Stimulated activated CD8-positive, alpha-beta memory T cell treated with anti-CD3 and anti-CD28 coated beads, Interleukin-4, amount 100 ng/mL, for 4 hours (primary cell): ENCODE measurements at places on chromosomes 3 and 15.

DNA sequence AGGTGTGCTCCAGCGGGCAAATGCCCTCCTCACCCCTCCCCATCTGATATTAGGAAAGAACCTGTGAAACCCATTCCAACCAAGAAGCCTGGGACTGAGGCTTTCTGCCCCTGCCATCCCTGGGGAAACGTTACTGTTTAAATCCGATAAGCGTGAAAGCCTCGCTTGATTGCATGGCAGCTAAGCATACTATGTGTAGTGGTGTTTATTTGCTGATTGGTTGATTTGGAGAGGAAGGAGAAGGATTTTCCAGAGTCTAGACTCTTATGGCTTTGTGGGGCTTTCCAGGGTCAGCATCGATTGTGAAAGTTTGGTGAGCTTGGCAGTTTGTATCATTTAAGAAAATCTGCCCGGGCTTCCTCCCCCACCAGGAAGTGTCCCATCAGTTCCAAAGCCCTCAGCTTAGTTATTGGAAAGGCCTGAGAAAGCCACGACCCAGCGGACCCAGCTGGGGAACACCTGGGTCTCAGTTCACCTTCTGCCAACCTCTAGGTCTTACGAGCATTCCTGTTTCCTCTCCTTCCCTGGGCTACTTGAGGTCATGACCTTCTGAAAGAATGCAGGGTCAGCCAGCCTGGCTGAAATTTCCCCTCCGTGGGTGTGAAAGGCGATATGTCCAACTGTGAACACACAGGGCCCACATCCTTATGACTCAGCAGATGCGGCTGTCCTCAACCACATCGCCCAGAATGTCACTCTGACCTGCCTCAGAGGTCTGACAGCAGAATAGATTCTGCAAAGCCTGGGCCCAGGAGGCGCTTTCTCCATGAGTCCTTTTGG is 62.8 kb upstream of the HERC1 start:
- DNase-seq = no peak

DNA sequence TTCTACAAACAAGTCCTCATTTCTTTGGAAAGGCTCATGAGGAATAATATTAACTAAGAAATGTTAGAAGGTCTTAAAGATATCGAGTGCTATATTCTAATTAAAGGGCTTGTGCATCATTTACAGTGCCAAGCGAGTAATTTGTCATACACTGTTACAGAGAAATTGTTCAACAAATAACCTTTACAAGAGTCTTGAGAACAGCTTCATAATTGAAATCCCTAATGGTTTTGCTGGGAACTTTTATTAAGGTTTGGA is 209.5 kb downstream of the MECOM start:
- no peak for DNase-seq

DNA sequence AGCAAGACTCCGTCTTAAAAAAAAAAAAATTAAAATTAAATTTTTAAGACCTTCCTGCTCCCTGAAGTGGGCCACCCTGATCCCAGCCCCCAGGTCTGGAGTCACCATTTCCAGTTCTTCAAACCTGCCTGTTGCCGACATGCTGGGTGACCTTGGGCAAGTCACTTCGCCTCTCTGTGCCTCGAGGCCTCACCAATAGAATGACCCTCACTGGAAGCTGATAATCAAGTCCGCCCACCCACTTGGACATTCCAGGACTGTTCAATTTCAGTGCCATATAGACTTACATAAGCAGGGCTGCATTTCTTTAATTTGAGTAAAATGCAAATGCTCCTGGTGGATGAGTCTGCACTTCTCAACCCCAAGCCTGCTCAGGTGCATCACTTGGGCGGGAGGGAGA is 39.3 kb upstream of the FURIN start:
- no peak for DNase-seq

GRCh38 chr3:196803891-196804468 is 63.7 kb upstream of the SENP5 start:
- DNase-seq = no peak

DNA sequence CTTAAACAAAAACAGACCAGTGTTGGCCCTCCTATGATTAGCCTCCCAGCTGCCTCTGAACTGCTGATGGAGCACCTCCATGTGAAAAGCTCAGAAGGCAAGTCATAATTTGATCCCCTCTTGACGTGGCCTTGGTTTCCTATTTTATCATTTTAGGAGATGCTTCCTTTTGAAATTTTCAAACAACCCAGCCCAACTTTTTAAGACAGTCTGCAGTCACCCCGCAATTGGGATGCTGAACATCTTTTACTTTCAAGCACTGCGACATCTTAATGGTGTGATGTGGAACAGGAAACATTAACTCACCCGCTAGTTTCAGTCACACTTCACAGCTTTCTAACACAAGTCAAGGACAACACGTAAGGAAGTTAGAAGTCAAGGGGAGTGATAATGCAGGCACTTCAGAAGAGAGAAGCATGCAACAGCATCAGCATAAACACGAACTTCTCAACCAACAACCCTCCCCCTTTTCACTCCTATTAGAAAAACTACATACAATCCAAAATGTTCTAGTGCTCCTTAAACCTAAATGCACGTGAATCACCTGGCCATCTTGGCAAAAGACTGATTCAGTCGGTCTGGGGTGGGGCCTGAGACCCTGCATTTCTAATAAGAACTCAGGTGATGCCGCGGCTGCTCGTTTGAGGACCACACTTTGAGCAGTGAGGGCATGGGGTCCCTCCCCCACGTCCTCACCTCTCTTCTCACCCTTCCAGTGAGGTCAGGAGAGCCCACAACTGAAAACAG is 161.5 kb downstream of the FOXP1 start:
- no peak for DNase-seq

GRCh38 chr3:133573054-133573628 is 345 bp upstream of the CDV3 start:
- DNase-seq = peak; percentile 100

DNA sequence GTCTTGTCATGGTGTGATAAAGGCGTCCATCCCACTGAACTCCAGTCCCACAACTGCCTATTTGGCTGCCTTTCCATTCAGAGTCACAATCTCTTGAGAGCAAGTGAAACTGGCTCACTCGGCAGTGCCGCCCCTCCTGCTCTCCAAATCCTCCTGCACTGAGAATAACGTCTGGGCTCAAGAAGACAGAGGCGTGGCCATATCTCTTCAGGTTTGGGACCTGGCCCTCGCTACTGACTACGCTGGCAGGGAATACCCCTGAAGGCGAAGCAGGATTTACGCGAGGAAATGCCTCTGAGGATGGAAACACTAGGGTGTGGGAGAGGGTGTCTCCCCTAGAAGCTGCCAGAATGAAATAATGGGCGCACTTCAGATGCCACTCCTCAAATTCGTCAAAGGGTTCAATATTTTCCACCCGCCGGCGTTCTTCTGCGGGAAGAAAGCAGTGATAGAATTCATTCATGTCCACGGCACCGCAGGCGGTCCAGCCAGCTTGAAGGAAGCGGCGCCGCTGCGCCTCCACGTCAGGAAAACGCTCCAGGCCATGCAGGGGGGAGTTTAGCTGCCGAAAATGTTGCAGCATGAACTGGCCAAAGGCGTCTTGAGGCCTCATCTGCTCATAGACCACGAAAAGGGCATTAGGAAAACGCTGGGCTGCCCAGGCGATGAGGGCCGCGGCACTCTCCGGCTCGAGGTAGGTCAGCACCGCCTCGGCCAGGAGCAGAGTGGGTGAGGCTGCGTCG is 985 bp downstream of the LCMT2 start:
- no peak for DNase-seq

GRCh38 chr15:88256279-88257230 is at the start of gene NTRK3:
Gene NTRK3, minus strand, starts transcription at chr15:88256739. Its CDS starts 586 bp downstream, at chr15:88256153.
- no peak for DNase-seq

GRCh38 chr15:35696767-35697231 is 150.8 kb upstream of the DPH6 start:
- DNase-seq = no peak

DNA sequence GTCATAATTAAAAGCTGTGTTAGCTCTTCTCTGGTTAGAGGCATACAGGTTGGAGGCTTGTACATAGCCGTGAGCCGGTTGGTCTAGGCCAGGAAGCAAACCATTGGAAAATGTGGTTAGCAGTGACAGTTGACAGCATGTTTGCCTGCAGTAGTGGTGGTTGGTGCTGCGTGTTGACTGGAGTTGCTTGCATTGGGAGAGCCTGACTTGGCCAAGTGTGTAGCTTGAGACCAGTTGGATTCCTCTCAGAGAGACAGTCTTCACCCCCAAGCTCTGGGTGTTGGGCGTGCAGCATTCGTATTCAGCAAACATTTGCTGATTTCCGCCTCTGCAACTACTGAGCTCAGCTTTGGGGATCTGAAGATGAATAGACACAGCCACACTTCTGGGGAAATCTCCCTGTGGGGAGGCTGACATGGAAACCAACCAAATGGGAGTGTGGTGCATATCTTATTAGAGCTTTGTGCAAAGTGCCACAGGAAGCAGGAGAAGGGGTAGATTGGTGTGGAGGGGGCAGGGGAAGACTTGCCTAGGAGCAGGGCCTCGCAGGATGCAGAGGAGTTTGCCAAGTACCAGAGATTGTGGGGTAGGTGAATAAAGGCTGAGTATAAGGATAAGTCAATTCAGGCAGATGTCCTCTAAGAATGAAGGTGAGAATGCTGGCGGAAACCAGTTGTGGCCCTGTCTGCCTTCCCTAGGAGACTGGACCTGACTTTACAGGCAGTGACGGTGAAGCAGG is 83.5 kb downstream of the IGF1R start:
- no peak for DNase-seq

GRCh38 chr15:100265641-100266035 is 76.1 kb downstream of the ADAMTS17 start:
- no peak for DNase-seq

DNA sequence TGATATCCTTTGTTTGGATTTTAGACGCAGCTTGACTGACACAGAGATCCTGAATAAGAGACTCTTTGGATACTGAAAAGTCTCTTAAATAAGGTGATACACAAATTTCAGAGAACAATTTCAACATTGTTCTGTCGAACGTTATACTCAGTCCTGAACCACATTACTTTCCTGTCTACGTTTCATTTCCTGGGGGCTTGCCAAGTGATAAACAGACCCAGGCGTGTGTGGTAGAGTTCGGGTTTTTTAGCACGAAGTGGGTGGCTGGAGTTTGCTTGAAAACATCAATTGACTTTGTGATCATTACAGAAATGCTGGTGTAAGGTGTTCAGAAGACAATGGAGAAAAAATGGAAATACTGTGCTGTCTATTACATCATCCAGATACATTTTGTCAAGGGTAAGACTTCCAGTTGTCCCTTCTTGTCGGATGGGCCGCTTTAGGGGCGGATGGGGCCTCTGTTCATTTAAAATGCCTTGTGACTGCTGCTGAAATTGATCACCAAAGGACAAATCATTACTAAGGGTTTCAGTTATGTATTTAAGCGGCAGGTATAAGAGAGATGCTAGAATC is at the start of gene CD96:
CD96 (plus strand) TSS at position 287 of the 573 bp plus-strand sequence; CDS start at position 339, 52 bp downstream.
- DNase-seq = peak; percentile 51

DNA sequence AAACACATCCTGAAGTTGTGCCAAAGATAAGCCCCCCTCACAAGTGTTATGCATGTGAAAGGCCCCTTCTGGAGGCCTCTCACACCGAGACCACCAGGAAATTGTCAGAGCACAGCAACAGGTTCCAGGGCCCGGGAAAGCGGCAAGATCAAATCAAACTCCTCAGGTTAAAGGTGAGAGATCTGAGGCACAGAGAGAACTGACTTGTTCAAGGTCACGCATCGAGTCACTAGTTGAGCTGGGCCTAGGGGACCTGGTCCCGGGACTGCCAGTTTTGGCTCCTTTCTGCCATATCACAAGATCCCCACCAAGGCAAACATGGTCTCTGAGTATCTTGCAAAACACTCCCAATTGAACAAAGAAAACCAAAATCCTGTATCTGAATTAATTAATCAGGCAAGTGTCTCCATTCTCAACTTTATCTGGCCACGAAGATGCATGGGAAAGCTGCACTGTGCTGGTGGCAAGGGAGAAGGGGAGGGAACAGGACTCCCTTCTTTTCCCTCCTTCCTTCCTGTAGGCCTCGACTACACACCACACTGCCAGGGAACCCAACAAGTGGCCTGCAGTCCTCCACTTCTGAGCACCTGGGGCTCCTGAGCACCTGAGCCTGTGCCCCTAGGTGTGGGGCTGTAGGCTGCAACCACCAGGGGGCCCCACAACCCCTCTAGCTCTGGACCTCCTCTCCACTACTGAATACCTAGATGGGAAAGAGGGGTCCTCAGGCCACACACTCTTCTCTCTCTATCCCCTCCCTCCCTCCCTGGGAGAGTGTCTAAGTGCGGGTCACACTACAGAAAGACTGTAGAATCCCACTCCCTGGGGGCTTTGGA is 37.3 kb downstream of the ANP32A start:
- peak; percentile 40 for DNase-seq

GRCh38 chr3:112087746-112088145 is 1.6 kb downstream of the C3orf52 start:
- DNase-seq = no peak

DNA sequence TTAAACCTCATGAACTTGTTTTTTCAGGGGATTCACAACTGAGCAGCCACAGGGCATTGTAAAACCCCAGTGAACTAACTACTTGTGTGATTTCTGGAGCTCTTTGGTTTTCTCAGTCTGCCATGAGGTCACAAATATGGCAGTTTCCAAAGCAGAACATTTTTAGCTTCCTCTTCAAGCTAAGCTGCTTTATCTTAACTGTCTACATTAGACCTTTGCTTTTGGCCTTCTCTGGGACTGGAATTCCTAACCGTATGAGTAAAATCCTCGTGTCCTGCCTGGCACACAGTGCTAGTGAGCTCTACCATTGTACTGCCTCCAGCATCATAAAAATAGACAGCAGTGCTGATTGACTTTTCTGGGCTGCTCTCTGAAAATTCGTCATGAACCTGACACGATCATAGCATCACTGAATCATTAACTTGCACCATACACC is 22.1 kb downstream of the CDIN1 start:
- no peak for DNase-seq

DNA sequence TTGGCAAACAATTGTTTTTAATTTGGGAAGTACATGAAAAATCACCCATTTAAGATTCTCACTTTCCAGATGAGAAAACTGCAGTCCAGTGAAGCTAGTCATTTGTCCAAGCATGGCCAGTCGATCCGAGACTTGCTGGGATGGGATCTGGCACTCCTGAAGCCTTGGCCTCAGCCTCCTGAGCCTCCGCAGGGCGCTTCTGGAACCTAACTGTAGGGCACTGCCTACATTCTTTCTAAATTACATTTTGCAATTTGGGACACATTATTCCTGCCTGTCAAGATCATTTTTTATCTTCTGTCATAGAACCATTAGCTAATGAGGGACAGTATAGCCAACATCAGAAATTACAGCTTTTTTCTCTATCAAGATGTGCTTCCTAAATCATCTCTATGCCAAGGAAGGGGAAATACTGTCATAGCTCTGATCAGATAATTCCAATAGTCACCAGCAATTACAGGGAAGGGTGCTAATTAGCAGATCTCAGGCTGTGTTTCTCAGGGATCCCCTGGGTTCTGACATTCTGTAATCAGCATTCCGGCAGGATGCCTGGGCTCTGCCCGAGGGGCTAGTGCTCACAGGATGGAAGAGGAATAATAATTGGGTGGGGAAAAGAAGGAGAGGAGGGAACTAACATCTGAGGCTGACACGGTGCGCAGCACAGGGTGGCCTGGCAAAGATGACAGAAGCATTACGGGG is 28.3 kb downstream of the ANAPC13 start:
- no peak for DNase-seq

- no peak for DNase-seq
Measured at GRCh38 chr3:188950832-188951489, 220.8 kb upstream of the TPRG1 start.
